ENCODE measurements at places on chromosomes 3 and 15.

DNA sequence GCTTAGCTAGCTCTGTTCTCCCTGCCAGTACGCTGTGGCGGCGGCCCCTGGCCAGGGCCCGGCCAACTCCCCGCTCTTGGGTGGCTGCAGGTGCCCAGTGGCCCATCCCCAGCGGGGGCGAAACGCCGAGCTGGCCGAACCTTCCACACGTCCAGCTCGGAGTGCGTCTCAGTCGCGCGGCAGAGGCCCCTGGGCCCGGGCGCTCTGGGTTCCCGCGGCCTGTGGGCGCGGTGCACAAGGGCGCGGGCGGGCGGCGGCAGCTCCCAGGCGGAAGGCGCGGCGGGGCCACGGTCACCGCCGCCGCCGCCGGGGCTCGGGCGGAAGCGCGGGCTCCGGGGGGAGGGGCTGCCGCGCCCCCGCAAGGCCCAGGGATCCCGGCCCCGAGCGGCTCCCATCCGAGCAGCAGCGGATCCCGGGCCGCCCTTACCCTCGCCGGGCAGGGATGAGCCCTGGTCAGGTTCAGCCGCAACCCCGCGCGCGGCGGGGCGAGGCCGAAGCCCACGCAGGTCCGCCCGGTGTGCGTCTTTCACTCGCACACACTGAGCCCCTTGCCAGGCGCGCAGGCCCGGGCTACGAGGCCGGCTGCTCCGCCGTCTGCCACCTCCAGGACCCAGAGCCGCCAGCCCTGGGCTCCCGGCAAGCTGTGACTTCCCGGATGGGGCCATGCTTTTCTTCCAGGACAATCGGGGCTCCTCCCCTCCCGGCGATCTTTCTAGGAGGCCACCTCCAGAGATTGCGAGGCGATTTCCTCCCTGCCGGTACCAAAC is 54.2 kb downstream of the CCDC54 start:
- no peak for DNase-seq

DNA sequence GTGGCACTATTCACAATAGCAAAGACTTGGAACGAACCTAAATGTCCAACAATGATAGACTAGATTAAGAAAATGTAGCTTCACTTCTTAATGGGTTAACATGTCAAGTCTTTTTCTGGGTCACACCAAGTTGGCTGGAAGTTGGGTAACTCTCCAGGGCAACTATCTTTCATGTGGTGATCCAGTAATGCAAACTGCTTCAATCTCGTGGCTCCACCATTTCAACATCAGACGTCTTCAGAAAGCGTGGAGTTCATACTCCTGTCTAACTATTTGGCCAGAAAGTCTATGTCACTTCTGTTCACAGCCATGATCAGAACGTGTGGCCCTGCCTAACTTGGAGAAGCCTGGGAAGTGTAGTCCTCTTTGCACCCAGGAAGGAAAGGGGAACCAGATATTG is 32.2 kb downstream of the DUT start:
- DNase-seq: no peak

DNA sequence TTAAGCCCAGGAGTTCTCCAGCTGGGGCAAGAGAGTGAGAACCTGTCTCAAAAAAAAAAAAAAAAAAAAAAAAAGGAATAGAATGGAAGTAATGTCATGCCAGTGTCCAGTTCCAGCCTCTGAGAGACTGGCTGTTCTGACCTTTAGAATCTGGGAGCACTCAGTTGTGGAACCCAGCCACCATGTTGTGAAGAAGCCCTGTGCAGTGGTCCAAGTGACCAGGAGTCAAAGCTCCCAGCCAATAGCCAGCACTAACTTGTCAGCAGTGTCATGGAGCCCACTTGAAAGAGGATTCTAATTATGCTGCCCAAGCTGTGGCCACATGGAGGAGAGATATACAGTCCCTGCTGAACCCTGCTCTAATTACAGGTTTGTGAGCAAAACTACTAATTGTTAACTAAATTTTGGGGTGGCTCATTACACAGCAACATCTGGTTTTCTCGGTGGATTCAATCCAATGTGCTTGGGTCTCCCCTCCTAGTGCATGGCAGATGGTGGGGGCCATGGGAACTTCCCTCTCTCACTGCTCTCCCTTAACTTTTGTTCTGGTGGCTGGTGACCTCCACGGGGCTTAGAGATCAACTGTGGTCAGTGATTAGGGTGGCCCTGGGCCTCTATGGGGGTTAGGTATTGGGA is 55.5 kb downstream of the CLEC3B start:
- DNase-seq: no peak

DNA sequence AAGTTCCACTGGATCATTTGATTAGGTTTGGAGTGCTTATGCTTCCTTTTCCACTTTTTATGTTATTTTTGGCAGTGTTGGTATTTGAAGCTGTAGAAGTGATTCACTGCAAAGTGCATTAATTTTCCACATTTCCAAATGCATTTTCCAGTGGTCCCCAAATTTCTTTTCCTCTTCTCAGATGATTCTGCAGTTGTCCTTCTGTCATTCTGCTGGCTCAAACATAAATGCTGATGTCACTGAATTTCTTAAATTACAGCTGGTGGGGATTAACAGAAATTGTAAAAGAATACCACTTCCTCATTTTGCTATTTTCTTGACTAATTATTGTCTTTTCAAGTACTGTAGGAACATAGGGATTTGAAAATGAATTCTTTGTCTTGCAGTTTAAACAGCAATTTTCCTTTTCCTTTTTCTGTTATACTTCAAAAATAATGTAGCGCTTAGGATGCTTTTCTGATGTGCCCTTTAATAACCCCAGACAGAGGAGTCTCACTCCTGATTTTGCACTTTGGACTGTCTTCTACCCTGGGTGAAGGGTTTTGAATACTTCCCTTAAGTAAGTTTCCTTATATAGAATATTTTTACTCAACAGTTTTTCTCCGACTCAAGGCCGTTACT is 25.0 kb downstream of the MITF start:
- no peak for DNase-seq

DNA sequence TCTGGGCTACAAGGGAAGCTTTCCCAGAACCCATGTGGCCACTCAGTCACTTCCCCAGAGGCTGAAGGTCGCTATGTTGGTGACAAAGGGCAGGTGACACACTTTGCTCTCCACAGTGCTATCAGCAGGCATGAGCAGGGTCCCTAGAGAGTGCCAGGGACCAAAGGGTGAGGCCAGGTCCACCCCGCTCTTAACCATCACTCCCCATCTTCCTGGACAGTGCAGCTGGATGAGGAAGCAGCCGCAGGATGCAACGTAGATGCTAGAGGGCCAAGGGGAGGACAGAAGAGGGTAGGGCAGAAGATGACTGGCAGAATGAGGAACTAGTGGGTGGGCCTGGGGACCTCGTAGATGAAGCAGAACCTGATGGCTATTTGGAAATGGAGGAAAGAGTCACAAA is 13.6 kb upstream of the LTF start:
- DNase-seq: no peak

- DNase-seq: no peak
Observed at GRCh38 chr3:31432897-31433678, 99.6 kb upstream of the STT3B start.

- DNase-seq: peak; percentile 41
Observed at GRCh38 chr3:177358091-177358976, 161.1 kb upstream of the TBL1XR1 start.

GRCh38 chr3:69210068-69210730 is 87.8 kb upstream of the LMOD3 start:
- DNase-seq: no peak

GRCh38 chr15:42727750-42728381 is 9.1 kb downstream of the CDAN1 start:
- DNase-seq: no peak

DNA sequence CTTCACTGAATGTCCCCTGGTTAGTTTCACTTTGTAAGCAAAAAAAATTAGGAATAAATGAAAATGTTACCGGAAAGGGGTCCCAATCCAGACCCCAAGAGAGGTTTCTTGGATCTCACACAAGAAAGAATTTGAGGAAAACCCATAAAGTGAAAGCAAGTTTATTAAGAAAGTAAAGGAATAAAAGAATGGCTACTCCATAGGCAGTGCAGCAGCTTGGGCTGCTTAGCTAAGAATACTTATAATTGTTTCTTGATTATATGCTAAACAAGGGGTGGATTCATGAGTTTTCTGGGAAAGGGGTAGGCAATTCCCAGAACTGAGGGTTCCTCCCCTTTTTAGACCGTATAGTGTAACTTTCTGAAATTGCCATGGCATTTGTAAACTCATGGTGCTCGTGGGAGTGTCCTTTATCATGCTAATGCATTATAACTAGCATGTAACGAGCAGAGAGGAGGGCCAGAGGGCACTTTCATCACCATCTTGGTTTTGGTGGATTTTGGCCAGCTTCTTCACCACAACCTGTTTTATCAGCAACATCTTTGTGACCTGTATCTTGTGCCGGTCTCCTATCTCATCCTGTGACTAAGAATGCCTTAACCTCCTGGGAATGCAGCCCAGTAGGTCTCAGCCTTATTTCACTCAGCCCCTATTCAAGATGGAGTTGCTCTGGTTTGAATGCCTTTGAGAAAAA is 41.0 kb upstream of the CMSS1 start:
- DNase-seq: no peak

- DNase-seq: peak; percentile 64
Observed at GRCh38 chr15:74995182-74995778, at the start of gene SCAMP5. Gene SCAMP5, plus strand, starts transcription at chr15:74995563. Its CDS starts 16,277 bp downstream, at chr15:75011840.

- DNase-seq: no peak
Observed at GRCh38 chr3:197546307-197547085, 9.3 kb downstream of the BDH1 start.

DNA sequence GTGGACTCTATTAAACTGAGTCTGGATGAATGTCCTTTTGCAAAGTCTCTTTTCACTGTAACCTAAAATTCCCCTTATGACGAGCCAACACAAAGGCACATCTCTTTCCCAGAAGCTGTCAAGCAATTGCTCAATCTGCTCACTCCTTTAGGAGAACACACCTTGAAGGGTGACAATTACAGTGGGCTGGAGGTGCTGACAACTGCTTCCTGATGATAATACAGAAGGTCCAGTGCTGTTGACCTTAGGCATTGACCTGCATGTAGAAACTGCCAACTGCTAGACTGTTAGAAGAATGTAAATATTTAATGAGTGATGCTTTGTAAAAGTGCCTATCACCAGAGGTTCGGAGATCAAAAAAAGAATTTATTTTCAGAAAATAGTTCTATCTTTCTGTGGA is 757.7 kb downstream of the GRM7 start:
- DNase-seq: no peak

- DNase-seq: no peak
Observed at GRCh38 chr15:80456517-80457492, 52.6 kb downstream of the ARNT2 start.

- no peak for DNase-seq
Observed at GRCh38 chr3:169400874-169401273, 262.6 kb downstream of the MECOM start.

Data from stimulated activated CD8-positive, alpha-beta memory T cell treated with anti-CD3 and anti-CD28 coated beads, Interleukin-7, amount 100 ng/mL, for 1 hour (primary cell).